WTC11 (cell line): ENCODE measurements at places on chromosomes 5 and 9. TPM values are rescaled to one million over a fixed set of nuclear protein-coding genes. Genes with fewer than 3 reads are reported as not detected.
A peak's percentile ranks its signal among the peaks of the same experiment; 100 is the strongest.

DNA sequence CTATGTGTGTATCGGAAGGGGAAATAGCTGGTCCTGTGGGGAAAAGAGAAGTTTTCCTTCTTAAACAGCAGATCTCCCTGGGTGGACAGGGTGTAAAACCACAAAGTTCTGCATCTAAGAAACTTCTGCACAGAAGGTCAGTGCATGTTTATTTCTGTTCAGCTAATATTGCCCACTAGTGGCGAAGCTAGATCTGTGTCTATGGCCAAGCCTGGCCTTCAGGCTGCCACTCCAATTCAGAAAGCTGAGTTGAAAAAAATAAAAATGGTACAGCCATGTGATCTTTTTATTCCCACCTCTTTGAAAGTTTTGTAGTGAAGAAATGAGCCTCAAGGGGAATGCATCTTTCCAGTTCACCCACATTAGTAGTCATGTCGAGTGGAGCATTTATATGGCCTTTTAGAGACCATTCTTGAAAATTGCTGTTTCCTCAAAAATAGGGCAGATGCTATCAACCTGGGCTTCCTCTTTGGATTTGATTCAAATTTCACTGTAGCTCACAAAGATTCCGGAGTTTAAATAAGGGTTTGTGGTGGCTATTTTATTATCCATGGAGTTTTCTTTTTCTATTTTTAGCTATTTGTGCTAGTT, 488.0 kb downstream of the PRELID2 start:
- no peak for DNase-seq

- DNase-seq: no peak
Observed at GRCh38 chr9:89340332-89340731, 22.0 kb downstream of the SECISBP2 start.

- no peak for DNase-seq
Observed at GRCh38 chr5:39713250-39713916, 288.6 kb upstream of the DAB2 start.

DNA sequence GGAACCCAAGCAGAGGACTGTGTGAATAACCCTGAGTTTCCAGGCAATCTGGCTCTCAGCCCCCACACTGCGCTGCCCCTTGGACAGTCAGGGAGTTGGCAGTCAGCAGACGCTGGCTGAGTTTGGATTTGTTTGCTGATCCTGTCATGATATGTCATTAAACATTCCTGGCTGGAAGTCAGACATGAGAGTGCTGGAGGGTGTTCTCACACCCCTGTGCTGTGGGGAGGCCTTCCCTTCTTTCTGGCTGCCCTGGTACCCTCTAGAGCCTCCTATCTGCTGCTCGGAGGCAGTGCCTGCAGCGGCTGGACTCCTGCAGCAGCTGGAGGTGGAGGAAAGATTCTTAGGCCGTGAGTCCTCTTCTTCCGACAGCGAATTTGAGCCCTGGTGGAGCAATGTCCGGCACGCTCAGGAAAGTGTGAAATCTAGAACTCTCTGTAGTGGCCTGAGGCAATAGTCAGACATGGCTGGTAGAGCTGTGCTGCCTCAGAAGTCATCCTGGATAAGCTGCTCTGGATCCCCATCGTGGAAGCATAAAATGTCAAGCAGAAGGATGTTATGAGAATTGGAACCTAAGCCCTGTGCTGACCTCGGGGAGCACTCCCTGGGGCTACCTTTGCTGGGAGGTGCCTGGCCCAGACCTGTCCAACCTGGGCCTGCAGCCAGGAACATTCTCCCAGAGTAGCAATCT, 72.0 kb downstream of the PDE8B start:
- DNase-seq: peak; percentile 23

- no peak for DNase-seq
Observed at GRCh38 chr5:151598984-151599383, 7.9 kb upstream of the FAT2 start.

DNA sequence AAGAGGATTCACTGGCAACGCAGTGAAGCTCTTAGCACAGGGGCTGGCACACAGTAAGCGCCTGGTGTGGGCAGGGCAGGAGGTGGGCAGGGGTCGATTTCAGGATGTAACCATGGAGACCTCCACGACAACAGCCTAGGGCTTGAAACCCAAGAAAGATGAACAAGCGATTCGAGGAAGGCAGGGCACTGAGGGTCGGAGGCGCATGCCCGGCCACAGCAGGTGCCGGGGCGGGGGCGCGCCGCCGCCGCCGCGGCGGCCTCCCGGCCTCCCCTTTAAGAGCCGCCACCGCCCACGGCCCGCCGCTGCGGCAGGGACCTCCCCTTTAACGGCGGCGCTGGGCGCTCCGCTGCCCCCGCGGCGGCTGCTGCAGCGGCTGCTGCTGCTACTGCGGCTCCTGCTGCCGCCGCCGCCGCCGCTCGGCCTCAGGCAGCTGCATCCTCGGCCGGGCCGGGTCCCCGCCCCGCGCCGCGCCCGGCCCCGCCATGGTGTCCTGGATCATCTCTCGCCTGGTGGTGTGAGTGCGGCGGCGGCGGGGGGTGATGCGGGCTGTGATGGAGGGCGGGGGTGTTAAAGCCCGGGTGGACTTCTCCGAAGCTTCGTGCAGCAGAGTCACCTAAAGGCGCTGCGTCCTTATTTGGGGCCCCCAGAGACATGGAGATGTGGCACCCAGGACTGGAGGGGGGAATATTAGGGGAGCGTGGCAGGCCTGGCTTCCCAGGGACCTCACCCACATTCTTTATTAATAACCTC, at the start of gene REEP2:
REEP2 (plus strand) TSS at position 334 of the 753 bp plus-strand sequence; CDS start at position 486, 152 bp downstream.
- peak; percentile 74 for DNase-seq

GRCh38 chr9:83403527-83404238, 134.5 kb downstream of the FRMD3 start:
- no peak for DNase-seq

DNA sequence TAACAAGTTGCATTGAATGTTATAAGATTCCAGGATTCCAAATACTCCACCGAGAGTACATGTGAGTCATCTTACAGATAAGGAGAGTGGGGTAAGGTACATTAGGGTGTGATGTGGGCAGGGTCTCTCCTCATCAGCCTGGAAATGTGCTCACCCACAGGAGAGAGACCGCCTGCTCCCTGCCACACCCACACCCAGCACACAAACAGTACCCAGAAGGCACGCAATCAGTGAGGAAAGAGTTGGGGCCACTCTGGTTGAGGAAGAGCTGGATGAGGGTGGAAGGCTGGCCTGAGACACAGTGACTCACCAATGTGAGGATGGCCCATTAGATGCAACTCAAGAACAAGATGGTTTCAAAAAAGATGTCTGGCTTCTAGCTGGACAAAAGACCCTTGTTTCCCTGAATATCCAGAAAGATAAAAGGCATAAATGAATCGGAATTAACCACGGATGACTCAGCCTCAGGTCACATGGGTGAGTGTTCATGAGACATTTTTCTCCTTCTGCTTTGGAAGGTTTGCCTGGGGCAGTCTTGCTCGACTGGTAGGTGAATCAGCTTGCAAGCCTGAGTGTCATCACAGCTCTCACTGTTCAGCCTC, 51.1 kb upstream of the LHFPL2 start:
- no peak for DNase-seq

GRCh38 chr5:153630546-153630945, 140.1 kb downstream of the GRIA1 start:
- no peak for DNase-seq

DNA sequence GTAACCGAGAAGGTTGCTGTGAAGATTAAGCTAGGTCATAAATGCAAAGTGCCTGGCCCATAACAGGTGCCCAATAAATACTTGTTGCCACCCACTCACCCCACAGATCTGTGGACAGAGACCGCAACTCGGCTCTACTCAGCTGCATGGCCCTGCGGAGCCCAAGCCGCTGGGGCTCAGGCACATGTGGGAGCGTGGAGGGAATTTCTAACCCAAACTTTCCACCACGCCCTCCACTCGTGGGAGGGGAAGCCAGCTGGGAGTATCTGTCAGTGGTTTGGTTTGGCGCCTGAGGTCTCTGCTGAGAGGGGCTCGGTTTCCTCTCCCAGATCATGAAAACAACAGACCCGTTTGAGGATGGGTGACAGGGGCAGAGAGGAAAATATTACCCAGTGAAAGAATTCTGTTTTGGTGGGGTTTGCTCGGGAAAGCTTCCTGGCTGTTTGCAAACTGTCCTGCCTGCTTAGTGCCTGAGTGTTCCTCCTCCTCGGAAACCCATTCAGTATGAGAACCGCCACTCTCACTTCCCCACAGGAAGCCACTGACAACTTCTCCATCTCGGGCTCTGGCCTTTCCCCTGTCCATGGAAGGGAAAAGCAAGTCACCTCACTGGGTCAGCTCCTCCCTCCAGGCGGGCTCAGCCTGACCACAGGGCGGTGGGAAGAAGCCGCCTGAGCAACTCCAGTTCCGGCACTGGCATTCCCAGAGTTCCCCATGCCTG, 60.1 kb downstream of the RGS3 start:
- DNase-seq: no peak

- no peak for DNase-seq
Observed at GRCh38 chr5:157177953-157178352, 2.7 kb upstream of the ITK start.

- DNase-seq: no peak
Observed at GRCh38 chr5:137398154-137398553, 101.0 kb downstream of the SPOCK1 start.

DNA sequence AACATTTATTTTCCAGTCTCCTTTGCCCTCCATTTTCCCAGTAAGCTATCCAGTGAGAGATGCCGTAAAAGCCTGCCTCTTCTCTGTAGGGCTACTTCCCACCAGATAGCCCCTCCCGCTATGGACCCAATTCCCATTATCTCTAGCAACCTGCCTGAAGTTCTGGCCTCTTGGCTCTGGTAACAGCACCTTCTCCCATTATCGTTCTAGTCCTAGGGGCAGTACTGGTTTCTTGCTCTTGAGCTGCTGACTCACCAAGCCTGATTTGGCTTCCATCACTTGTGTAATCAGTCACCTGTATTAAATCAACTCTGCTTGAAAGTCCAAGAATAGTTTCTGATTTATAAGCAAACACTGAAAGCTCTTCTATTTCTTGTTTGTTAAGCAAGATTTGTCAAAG, 42.8 kb upstream of the PARP8 start:
- DNase-seq: no peak

- DNase-seq: no peak
Observed at GRCh38 chr9:120832807-120833206, 9.9 kb downstream of the PSMD5 start.

DNA sequence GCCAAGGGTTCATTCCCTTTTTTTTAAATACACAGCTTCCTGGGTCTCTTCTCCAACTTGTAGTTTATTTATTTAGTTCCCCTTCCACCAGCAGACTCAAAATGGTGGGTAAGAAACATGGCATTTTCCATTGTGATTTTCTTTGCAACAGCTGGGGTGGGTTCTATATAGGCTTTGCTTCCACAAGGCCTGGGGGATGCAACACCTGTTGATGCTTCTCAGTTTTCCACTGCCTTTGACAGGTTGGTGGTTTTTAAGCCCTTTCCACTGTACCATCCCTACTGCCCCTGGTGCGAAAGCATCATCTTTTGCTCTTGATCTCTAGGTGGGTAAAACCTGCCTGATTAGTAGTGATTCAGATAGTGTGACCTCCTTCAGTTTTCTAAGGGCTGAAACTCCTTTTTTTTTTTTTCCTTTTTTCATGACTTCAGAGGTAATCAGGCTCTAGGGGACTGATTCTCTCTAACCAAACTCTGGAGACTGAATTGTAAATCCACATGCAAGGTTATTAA, 8.5 kb downstream of the KDM3B start:
- no peak for DNase-seq

DNA sequence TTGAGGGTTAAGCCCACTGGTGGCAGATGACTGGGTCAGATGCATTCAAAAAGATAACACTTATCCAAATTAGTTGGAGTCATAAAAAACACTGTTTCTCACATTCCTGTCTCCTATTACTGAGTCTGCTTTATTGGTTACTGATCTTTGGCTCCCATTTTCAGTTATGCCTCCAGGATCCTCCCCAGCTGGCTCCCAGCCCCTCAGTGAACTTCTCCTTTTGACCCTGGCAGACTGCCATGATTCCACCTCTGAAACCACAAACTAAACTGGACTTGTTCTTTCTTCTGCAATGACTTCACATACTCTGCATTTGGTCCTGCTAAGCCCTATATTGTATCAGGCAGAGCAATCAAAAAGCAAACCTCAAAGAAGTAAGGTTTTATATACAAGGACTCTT, 860.8 kb upstream of the DMAC1 start:
- no peak for DNase-seq

DNA sequence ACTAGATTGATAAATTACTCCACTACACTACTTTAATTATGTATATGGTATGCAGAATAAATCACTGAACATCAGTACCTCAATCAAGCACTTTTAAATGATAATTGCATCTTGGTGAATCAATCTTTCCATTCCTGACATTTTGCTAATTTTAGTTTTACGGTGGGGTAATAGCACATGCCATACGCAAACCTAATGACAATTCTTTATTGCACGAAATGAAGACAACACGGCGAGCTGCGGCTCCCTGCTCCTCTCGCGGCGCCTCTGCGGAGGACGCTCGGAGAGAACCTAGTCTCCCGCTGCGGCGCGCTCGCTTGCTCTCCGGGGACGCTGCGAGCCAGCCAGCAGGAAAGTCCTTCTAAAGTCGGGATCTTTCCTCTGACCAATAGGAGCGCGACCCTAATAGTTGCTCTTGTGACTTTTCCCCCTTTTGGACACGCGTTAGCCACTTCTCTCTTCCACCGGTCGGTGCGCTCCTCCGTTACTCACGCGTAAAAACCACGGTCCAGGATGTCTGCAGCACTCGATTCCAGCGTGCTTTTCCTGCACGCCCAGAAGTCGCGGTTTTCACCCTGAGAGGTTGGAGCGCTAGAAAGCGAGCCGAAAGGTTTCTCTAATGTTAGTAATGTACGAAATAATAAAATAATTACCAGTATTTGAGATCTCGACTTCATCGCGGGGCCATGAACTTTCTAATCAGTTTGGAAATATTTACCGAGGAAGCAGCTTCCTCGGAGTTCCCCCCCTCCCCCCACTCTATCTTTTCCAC, 1.0 kb upstream of the MEF2C start:
- DNase-seq: peak; percentile 66

Gene SAXO1
- 0.02 to 0.09 TPM (median 0.09 TPM) in 3 replicates for total RNA-seq

Gene FAM151B
- total RNA-seq: 0.48 to 0.94 TPM (median 0.62 TPM) in 3 replicates

Gene ARID3C
- 0.14 to 0.23 TPM (median 0.15 TPM) in 3 replicates for total RNA-seq

Gene ACSL6
- 2.6 to 4.8 TPM (median 3.7 TPM) in 3 replicates for total RNA-seq

Gene UGT3A1
- total RNA-seq: 2.0 to 2.7 TPM (median 2.1 TPM) in 3 replicates

Gene CDH18
- 0.24 TPM in 1 of 3 replicates, not detected in the others for total RNA-seq

Gene UBTD2
- total RNA-seq: 22.7 to 26.2 TPM (median 25.9 TPM) in 3 replicates

Gene PIP5KL1
- 15.8 to 20.2 TPM (median 16.8 TPM) in 3 replicates for total RNA-seq

Gene AP3B1
- 42.8 to 50.3 TPM (median 46.3 TPM) in 3 replicates for total RNA-seq

Gene FIBCD1
- total RNA-seq: 6.6 to 9.1 TPM (median 8.8 TPM) in 3 replicates

Gene ANKRD18A
- 10.8 to 15.7 TPM (median 12.9 TPM) in 3 replicates for total RNA-seq

Gene TMEM267
- 6.0 to 6.6 TPM (median 6.4 TPM) in 3 replicates for total RNA-seq

Gene PCDHA4
- total RNA-seq: 5.4 to 6.3 TPM (median 5.6 TPM) in 3 replicates
